Foreskin fibroblast (primary cell): ENCODE measurements at places on chromosomes 11 and 22.

DNA sequence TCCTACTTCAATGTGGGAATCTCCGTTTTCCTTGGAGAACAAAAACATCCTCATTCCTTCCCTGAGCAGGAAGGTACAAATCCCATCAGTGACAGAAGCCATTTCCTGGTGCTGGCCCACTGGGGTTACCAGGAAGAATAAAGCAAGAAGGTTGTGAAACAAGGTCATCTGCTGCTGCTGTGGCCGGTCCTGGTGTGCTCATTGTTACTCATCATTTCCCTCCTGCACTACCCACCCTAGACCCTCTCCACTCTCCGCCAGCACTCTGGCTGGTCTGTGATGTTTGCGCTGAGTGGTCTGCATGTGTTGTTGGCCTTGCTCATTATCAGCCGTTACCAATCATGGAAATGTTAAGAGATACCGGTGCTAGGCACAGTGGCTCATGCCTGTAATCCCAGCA is 37.0 kb downstream of the OSBP2 start:
- DNase-seq, result no peak

DNA sequence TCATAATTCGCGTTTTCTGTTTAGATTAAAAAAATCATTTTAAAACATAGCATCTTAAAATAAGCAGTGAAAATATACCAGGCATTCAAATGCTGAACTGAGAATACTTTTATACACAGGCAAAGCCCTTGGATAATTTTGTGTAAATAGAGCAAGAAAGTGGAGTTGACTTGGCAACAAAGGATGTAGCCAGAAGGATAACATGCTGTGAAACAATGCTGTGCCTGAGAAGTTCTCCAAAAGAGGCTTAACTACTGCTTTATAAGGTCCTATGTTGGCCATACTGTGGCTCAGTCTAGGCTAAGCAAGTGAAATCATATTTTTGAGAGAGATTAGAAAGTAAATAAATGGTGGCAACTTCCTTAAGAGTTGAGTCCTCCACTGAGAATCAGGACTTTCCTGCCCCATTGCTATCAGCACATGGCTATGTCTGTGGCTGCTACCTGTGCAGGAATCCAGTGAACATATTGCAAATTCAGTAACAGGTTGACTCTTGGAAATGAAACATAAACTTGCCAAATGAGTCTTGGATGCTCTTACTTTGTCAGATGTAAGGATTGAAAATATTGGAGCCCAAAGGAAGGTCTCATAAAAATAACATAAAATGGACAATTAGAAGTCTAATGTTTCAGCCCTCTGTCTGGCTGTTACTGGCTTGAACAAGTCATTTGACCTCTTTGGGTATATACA is 448.9 kb downstream of the LRRC4C start:
- DNase-seq, result no peak

DNA sequence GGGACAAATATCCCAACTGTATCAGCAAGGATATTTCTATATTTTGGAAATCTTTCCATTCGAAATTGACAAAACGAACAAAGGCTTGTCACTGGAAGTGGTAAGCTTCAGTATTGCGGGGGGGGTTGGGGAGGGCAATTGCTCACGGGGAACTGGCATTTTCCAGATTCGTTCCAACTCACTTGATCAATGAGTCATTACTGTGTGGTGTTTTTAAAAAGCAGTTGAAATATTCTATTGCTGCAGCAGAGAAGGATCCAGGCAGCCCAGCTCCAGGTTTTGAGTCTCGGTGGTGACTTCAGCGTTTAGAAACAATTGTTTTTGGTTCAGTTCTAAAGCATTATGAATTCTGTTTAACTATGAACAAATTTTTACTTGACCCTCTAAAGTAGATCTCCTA is 33.8 kb upstream of the FBLN1 start:
- DNase-seq, result peak; percentile 94

GRCh38 chr11:75240311-75241035 is at the start of gene TPBGL:
Gene TPBGL (plus strand): TSS chr11:75240774. CDS start chr11:75241050, 276 bp downstream.
- DNase-seq, result no peak

GRCh38 chr11:63839508-63840355 is 822 bp downstream of the MARK2 start:
- no peak for DNase-seq

DNA sequence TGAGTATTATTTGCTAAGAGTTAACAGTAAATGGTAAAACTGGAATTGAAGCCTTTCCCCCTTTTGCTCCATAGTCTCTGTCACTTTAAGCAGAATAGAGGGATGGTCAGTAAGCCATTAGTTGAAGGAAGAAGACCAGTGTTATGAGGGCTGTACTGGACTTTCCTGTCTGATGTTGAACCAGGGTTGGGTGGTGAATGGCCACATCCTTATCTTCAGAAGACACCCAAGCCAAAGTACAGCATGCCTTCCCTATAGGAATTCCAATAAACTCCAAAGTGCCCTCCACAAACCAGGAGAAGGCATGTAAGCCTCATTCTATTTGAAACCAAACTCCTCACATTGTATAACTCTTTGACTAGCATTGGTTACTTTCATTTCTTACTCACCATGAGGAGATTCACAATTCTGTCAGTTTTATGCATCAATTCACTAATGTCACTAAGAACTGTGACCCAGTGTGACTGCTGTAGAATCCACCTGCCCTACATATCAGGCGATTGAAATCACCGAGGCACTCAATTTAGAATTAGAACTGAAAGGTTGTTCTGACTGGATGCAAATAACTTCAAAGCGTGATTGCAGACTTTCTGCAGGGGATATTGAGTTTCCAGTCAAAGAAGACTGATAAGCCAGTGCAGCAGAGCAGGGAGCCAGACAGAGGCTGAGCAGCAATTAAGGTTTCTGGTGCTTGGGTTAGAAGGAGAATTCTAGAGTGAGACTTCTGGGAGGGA is 107.1 kb upstream of the DDI1 start:
- DNase-seq, result no peak

- no peak for DNase-seq
These were observed 883.5 kb downstream of the OPCML start for GRCh38 chr11:132648851-132649250.

DNA sequence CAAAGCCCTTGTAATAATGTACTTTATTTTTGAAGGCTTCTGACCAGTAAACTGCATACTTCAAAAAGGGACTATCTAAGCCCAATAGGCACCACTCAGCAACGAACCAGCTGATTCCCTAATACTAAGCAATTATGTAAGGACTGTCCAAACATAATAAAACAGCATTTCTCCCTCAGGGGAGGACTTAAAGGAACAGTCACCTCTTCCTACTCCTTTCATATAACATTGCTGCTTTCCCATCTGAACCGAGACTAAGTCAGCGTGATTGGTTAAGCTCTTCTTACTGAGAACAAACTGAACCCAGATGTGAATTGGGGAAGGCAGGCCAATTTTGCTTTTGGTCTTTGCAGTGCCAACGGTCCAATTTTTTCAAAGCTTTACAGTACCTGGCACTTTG is 420.0 kb downstream of the METTL15 start:
- DNase-seq, result no peak

DNA sequence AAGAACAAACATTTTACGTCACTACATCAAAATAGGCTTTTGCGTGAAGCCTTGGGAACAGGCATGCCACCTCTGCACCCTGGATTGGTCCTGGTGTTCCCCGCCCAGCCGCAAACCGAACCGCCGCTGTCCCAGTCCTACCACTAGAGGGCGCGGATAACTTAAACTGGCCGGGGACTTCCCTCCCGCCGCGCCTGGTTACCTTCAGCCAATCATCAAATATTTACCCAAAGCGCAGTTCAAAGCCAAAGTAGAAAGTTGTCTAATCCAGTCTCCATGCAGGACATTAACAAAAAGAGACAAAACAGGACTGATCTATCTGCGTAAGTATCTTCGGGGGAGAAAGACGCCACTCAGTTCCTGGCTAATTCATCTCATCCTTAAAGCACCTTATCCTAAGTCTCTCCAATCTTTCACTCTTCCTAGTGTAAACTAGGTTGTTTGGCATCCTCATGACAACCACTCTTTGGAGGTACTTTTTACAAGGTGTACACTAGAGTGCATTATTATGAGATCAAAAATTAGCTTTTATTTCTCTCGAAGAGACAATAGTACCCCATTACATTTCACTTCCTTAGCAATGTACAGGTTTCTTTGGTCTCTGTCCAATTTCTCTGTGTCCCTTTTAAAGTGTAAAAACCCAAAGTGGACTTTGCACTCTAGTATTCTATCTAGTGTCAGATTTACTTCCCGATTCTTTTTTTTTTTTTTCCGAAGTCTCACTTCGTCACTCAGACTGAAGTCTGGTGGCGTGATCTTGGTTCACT is 3.9 kb upstream of the CRY2 start:
- DNase-seq, result peak; percentile 92

- DNase-seq, result no peak
These were observed 47.2 kb downstream of the BLID start for GRCh38 chr11:122068837-122069236.

DNA sequence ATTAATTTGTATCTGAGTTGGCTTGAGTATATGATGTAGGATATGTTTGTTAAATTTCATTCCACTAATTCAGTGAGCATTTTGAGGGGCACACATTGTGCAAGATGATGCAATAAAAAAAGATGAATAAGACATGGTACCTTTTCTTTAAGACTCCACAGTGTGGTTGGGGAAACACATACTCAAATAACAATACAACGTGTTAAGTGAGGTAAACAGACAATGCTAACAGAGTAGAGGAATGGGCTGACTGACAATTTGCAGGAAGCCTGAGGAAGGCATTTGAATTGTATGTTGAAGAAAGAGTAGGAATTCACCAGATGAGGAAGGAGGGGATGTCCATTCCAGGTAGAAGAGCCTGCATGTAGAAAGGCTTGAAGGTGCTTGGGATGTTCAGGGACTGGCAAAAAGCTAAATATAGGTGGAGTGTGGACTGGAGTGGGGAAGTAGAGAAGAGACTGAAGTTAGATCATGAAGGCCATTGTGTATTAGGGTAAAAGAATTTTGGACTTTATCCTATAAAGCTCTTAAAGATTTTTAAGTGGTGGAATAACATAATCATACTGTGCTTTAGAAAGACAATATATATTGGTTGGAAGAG is 6.8 kb downstream of the RNF169 start:
- no peak for DNase-seq

DNA sequence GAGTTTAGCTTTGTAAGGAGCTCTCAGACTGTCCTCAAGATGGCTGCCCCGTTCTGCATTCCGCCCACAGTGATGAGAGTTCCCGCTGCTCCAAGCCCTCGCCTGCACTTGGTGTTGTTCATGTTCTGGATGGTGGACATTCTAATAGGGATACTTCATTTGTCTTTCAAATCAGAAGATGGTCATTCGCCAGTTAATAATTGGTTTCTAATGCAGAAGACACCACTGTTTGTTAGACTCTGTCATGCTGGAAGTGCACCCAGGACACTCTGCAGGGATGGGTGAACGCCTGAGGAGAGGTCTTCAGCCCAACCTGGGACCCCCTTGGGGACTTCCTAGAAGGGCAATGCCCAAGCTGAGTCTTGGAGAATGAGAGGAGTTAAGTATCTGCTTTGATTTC is 836.4 kb downstream of the TBC1D22A start:
- no peak for DNase-seq

DNA sequence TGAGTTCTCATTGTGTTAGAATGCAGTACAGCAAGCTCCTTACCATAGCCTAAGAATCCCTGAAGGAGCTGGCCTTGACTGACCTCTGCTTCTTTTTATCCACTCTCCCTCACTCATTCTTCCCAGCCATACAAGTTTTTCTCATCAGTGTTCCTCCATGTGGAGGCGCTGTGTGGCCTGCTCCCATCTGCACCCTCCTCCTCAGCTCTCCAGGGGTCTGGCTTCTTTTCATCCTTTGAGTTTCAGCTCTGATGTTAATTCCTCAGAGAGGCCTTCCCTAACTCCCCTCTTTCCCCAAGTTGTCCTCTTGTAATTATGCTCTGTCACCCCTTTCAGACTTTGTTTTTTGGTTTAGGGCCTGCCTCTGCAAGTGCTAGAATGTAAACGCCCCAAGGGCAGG is 144.8 kb downstream of the WNT7B start:
- DNase-seq, result no peak

- DNase-seq, result no peak
These were observed 26.3 kb downstream of the CYTH4 start for GRCh38 chr22:37308385-37309200.

GRCh38 chr11:87236368-87236767 is 198.6 kb downstream of the TMEM135 start:
- peak; percentile 19 for DNase-seq

- DNase-seq, result no peak
These were observed 209.6 kb downstream of the BRD1 start for GRCh38 chr22:49617866-49618676.

DNA sequence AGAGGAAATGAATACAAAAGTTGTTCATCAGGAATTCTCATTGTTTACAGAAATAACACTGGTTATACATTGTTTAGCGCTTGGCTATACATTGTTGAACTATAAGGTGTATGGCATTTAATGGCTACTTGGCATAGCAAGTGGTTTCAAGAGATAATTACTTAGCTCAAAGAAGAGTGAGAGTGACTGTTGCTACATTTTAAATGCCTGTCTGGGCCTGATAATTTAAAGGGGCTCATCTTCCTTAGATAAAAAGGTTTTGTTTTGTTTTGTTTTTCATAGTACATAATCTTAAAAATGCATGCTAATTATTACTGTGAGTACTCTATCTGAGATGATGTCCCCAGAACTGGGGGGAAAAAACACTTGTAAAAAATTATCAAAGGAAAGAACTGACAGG is 1.5 kb upstream of the SMPD1 start:
- DNase-seq, result no peak

DNA sequence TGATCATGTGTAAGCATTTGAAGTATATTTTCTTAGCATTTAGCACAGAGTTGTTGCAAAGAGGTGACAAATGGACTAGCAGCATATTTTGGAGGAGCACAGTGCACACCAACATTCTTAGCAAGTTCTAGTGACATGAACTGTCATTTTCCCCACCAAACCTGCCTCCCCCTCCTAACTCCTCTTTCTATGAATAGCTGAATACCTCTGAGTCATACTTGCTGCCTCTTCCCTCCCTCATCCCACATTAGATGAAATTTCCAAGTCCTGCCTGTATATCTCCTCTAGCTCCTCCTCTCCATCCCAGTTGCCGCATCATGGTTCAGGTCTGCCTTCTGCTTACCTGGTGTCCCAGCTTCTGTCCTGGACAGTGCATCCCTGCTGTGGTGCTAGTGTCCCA is 7.2 kb downstream of the OSBP2 start:
- DNase-seq, result peak; percentile 63
